Stimulated activated CD8-positive, alpha-beta memory T cell treated with anti-CD3 and anti-CD28 coated beads, Interleukin-4, amount 100 ng/mL, for 1 hour (primary cell): ENCODE measurements at places on chromosomes 16 and 17.

DNA sequence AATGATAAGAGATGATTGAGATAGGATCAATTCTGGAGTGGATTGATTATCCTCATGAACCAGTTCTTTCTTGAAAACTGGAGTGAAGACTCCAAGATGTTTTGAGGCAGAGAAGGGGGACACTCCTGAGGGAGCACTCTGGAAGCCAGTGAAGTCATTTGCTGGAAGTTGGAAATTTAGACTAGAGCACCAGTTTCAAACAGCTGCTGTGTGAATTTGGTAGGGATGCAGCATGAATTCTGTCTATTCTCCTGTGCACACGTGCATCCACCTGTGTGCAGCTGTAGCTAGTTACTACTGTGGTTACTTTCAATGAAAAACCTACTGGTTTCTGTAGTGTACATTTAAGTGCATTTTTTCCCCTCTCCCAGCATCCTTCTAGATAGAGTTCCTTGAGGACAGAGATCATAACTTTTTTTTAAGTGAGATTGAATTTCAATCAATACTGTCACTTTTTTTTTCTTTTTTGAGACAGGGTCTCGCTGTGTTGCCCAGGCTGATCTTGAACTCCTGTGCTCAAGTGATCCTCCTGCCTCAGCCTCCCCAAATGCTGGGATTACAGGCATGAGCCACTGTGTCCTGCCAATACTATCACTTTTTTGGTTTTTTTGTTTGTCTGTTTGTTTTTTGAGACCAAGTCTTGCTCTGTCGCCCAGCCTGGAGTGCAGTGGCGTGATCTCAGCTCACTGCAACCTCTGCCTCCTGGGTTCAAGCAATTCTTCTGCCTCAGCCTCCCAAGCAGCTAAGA lies 65.9 kb downstream of the TUBD1 start:
- DNase-seq = no peak

- no peak for DNase-seq
Measured at GRCh38 chr17:74539281-74539820, 6.6 kb downstream of the CD300C start.

- no peak for DNase-seq
Measured at GRCh38 chr16:78750611-78751010, 651.2 kb downstream of the WWOX start.

DNA sequence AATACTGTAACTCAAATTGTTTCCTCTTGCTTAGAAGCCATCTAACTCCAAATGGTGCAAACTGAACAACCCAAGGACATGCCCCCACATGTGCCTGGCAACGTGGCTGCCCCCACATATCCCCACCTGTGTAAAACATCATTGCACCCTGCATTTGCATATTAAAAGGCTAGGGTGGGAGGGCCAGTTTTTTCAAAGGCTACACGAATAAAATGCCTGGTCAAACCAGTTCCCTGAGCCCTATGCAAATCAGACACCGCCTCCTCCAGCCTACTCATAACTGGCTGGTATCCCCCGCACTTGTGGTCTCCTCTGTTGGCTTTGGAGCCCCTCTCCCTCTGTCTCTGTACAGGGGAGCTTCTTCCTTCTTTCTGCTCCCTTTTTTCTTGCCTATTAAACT lies 26.7 kb downstream of the C16orf54 start:
- DNase-seq = no peak

- DNase-seq = no peak
Measured at GRCh38 chr17:36117505-36118382, 14.1 kb downstream of the CCL4 start.

DNA sequence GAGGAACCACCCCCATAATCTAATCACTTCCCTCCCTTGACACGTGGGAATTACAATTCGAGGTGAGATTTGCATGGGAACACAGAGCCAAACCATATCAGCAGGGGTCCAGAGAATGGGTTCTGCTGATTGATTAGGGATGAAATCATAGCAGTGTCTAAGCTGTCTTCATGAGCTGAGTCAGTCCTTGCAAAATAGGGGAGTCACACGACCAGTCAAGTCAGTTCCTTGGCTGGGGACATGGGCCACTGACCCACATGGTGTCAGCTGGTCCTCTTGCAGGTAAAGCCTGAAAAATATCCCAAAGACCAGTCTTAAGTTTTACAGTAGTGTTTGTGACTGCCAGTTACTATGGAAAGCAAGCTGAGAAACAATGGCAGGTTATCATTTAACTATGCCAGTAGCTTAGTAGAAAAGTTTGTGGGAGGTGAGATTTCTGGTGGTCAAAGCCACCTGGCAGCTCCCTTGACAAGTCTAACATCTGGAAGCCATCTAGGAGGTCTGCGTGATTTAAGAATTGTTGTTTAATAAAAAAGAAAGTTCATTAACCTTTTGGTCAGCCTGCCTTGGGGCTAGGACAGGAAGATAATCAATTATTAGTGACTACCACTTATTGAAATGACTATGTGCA lies 15.7 kb upstream of the ATF7IP2 start:
- DNase-seq = no peak

GRCh38 chr17:35889241-35889640 lies 9.1 kb upstream of the CCL5 start:
- no peak for DNase-seq

DNA sequence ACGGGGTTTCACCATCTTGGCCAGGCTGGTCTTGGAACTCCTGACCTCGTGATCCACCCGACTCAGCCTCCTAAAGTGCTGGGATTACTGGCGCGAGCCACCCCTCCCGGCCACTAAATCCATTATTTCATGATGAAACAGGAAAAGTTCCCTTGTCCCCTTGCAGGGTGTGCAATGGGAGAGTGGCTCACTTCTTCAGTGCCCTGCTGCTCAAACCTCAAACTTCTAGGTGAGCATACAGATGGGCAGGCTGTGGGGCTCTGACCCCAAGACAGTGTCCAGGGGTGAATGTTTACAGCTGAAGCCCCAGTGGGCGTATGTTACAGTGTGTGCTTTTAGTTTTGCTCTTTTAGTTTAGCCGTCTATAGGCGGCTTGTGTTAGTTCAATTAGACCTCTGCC lies 34.7 kb downstream of the GJC1 start:
- DNase-seq = no peak

DNA sequence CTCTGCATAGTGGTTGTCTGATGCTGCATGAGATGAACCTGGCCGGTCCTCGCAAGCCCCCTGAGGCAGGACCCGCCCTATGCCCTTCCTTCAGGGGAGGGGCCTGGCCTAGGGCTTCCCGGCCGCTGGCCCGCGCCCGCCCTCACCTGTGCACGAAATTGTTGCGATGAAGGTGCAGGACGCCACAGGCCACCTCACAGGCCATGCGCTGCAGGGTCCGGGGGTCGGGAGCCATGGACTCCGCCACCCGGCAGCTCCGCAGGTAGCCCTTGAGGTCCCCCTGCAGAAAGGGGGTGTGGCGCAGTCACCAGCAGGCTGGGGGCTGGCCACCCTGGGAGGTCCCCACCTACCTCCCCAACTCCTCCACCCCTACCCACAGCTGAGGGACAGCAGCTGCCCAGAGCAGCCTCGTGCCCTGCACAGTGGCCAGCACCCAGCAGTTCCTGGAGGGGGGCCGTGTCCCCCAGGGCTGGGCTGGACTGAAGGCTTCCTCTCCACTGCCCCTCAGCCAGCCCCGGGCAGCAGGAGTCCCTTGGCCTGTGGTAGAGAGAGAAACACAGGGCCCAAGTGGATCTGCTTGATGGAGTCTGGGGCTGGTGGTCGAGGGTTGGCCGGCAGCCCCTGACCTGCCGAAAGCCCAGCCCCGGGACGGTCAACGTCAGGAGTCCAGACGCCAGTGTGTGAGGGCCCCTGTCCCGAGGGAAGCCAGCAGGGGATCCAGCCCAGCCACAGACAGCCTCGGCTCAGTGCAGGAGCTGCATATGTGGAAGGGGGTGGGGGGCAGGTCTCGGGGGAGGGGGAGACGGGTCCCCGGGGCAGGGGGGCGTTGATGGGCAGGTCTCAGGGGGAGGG lies 38.8 kb upstream of the PVALEF start:
- DNase-seq = no peak

- no peak for DNase-seq
Measured at GRCh38 chr17:61461586-61461966, 9.4 kb downstream of the TBX4 start.

GRCh38 chr17:42603318-42603717 lies 5.9 kb downstream of the RETREG3 start:
- DNase-seq = no peak

GRCh38 chr16:49101997-49102396 lies 179.6 kb downstream of the CBLN1 start:
- DNase-seq = no peak

- no peak for DNase-seq
Measured at GRCh38 chr17:44086364-44087311, 16.1 kb downstream of the G6PC3 start.

GRCh38 chr16:2985893-2986355 lies 5.7 kb upstream of the PKMYT1 start:
- DNase-seq = no peak

DNA sequence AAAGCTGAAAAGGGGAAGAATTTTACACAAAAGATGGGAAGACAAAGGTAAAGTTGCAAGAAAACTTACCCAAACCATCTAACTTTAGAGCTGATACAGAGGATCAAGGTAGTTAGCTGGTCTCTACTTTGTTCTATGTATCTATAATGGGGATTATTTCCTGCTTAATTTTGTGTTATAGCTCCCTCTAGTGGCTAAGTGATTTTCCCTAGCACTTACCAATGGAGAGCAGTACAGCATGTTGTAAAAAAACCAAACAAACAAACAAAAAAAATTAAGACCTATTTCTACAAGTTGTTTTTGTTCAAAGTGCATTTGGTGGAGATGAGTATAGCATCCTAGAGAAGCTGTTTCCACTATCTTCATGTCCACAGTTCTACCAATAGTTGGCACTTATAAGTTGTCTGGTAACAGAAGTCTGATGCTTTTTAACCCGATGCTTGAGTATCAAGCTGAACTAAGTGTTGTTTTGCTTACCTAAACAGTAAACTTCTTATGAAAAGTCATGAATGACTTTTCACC lies 7.5 kb downstream of the SRSF1 start:
- no peak for DNase-seq

GRCh38 chr16:4212211-4212933 lies 29.5 kb downstream of the SRL start:
- DNase-seq = no peak

DNA sequence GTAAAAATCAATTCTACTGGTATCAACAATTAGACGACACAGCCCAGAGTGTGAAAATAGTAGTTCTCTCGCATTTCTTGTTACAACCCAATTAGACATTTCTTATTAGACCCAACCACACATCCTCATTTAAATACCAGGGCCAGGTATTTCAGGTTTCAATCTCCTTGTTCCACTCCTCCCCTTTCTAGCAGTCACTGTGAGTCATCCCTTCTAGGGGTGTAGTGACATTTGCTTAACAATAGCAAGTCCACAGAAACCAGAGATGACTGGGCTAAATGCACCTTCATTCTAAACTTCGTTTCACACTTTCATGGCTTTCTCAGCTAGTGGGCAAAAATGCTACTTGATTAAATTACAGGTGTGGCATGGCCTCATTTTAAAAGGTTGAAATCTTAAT lies 116.9 kb upstream of the CACNG3 start:
- DNase-seq = no peak

DNA sequence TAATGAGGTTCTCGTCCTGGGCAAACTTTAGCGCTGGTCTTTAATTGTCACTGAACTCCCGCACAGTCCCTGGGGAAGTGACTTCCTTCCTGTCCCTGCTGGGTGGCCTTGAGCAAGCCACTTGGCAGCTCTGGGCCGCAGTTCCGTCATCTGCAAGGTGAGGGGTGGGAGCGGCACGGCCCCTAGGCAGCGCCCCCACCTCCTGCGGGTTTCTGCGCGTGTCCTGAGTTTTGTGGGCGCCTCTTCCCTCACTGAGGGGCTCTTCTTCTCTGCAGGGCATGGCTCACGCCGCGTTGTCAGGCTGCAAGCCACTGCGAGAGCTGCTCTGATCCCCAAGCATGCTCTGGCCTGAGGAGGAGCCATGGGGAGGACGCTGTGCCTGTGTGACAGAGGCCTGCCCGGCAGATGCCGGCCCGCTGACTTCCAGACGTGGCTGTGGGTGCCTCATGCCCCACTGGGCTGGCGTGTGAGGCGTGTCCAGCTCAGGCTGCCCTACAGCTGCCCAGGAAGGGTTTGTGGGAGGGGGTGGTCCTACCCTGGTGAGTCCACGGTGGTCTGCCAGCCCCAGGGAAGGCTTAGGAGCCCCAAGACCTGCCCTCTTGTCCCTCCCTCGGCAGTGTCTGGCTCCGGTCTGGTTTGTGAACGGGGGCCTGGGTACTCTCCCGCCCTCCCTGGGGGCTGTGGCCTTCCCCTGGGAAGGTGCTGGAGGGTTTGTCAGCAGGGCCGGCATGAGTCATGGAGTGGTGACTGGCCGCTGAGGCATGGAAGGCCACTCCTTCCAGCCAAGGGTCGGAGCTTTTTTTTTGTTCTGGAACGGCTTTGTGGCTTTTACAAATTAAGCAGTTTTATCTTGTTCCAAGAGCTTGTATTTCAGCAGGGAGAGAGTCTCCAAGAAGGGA lies 182.0 kb downstream of the SEC14L1 start:
- no peak for DNase-seq

DNA sequence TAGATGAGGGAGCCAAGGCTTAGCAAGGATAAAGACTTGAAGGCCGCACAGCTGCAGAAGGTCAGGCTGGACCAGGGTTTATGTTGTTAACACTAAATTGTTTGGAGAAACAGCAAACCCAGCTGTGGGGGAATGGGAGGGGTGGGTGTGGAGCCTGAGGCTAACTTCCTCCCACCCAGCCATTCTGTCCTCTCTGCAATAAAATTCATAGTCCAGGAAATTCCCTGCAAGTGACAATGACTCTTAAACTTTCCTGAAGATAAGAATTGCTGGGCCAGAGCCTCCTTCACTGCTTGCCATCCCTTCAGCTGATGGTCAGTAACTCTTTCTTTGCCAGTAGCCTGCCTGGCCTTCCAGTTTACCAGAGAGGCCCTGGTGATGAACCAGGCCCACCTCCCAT lies 19.4 kb upstream of the ATP5MC1 start:
- DNase-seq = no peak

- DNase-seq = no peak
Measured at GRCh38 chr16:66714654-66715307, 18.2 kb upstream of the CMTM4 start.

GRCh38 chr16:4640572-4641305 lies 16.1 kb downstream of the MGRN1 start:
- no peak for DNase-seq

DNA sequence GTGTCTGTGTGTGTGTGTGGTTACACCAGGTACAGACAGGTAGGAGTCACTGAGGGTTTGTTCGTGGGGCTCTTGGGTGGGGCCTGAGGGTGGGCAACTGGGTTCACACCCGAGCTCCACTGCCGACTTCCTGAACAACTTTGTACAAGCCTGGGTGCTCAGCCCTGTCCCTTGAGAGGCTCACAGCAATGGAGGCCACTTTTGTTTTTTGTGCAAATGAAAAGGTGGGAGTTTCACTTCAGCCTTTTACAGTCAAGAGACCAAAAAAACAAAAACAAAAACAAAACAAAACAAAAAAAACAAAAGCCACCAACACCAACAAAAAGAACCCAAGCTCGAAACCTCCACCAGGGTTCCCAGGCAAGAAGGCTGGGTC lies 2.4 kb downstream of the RHBDF2 start:
- no peak for DNase-seq
